Posterior cingulate gyrus (tissue), 11 donors: ENCODE measurements at places on chromosomes 16 and 17.

- no peak for DNase-seq
Observed at GRCh38 chr16:53415504-53415903, 18.8 kb upstream of the RBL2 start.

DNA sequence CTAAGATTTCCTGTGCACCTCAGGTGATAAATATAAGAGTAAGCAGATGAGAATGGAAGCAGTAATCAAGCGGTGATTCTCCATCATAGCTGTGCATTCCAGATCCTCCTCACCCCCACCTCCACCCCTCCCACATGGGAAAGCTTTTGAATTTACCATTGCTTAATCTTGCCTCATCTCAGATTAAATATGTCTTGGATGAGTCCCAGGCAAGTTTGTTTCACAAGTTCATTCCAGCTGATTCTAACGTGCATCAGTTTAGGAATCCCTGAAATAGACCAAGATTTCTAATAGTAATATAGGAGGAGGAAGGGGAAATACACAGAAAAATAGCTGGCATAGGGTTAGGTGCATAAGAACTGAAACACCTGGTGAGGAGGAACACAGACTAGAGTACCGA lies 396.2 kb upstream of the KIF2B start:
- DNase-seq, result no peak

GRCh38 chr17:49108318-49108717 lies 24.3 kb upstream of the B4GALNT2 start:
- DNase-seq, result no peak

GRCh38 chr17:77610518-77610893 lies 348.0 kb upstream of the TNRC6C start:
- no peak for DNase-seq

DNA sequence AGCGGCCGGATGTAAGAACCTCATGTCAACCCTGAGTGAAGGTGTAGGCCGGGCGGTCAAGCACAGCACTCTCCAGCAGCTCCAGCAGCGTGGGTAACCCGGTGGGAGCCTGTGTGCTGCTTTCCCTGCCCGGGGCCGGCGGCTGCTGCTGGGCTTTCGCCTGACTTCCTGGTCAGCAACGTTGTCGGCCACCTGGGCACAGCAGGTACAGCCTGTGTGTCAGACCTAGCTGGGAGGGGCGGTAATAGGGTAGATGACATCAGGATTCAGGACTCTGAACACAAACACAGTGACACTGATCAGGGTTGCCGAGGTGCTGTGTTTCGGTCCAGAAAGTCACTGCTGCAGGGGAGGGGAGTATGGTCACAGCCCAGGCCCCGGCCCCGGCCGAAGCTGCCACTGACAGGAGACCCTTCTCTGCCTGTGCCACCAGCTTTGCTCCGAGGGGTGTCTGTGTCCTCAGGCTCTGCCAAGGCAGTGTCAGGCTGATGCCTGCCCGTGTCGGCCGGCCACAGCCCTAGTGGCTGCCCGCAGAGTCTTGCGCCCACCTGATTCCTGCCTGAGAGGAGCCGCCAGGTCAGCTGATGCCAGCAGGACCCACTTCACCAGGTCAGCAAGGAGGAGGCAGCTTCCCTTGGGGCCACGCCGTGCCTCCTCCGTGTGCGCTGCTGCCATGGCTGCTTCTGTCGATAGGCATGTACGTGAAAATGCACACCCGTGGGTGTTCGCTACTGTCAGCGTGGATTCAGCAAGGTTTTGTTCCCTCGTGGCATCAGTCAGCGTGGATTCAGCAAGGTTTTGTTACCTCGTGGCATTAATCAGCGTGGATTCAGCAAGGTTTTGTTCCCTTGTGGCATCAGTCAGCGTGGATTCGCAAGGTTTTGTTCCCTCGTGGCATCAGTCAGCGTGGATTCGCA lies 9.2 kb downstream of the RAB40C start:
- DNase-seq, result no peak

- DNase-seq, result no peak
Observed at GRCh38 chr16:50616883-50617645, 64.0 kb downstream of the SNX20 start.

DNA sequence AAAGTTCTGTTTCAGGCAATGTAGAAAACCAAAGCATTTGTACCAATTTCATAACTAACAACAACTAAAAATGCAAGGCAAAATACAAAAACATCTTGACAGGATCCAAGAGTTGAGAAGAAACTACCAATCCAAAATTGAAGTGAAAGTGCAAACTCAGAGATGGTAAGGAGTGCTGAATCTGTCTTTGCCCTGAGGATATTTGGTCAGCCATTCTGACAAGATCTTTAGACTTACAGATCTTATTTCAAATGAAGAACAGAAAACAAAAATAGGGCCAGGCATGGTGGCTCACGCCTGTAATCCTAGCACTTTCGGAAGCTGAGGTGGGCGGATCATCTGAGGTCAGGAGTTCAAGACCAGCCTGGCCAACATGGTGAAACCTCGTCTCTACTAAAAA lies 412.8 kb downstream of the ZFHX3 start:
- DNase-seq, result no peak

- no peak for DNase-seq
Observed at GRCh38 chr17:4214157-4214556, 49.6 kb downstream of the ANKFY1 start.

GRCh38 chr17:80956321-80957190 lies 35.1 kb upstream of the CHMP6 start:
- no peak for DNase-seq

- DNase-seq, result no peak
Observed at GRCh38 chr16:4564661-4565267, 8.6 kb downstream of the C16orf96 start.

GRCh38 chr16:12193692-12194091 lies 217.2 kb downstream of the SNX29 start:
- DNase-seq, result no peak
